ENCODE measurements at places on chromosomes 6 and 20.

DNA sequence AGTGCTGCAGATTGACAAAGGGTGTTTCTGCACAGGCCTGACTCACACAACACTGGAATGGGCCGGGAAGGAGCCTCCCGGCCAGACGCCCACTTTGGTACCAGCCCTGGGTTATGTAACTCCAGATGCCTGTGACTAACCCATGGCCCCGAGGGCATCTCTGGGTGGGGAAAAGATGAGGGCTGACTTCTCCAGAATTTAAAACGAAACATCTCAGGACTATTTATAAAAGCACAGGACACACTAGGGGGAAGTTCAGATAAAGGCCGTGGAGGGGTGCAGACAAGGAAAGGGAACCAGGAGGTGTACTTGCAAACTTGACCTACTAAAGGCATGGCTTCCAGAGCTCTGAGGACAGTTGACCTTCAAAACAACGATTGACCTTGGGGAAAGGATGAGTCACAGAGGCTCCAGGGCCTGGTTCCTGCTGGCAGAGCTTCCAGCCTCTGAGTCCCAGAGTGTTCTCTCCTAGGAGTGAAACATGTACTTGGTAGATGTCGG, 196.9 kb downstream of the NFATC2 start:
- DNase-seq = no peak

DNA sequence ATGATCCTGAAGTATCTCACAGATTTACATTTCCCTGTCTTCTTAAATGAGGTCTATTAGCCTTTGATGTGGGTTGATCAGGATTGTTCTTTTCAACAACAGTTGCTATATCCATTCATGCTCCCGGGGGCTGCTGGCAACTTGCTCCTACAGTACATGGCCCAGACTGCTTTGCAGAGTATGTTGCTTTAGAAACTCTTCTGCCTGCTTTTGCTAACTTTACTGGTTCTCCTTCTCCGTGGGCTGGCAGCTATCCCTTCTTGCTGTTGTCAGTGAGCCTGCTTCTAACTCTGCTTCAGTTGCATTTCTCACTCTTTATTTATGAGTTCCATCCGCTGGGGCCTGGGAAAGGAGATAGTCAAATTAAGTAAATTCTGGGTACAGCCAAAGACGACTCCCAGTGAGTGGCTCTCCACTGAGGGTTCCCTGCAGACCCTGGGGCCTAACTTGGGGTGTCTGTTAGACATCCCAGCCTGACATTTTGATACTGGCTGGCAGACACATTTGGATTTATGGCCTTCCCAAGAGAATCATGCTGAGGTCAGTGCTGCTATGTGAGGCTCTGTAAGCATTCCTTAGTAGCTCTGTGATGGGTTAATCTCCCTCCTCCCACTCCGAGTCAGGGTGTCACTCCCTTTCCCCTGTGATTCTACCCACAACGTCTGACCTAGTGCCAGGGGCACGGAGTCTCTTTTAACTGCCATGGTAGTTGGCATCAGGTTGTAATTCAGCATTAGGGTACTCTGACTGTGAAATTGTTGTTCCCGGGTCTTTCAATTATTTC, 73.6 kb downstream of the SLX4IP start:
- no peak for DNase-seq

DNA sequence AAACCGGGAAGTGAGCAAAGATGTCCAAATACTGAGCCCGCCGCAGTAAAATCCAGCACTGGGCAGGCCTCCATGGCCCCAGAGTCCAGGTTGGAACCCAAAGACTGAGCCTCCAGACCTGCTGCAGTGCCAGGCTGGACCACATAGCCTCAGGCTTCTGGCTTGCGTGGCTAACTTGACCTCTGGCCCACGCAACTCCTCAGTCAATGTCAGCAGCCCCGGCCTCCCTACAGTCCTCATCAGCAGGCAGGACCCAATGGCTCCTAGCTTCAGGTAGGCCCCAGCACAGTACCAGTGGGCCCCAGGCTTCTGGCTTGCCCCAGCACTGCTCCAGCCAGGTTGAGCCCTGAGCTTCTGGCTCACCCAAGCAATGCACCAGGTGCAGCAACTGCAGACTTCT, 245.1 kb upstream of the AFDN start:
- no peak for DNase-seq

DNA sequence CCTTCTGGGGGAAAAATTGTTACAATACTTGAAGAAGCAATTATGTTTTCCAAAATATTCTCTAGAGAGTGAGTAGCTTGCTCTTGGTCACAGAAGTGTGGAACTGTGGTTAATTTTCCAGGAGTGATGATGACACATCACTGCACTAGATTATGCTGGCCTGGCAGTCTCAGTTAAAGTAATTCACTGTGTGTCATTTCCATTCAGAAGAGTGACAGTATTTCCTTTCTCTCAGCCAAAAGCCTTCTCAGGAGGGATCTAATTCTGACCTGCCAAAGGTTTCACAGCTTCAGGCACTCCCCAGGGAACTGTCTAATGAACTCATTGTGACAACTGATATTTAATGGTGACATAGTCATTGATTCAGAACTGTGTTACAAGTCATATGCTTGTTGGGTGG, 517.5 kb downstream of the TBC1D32 start:
- no peak for DNase-seq

GRCh38 chr6:161487694-161488093, 213.8 kb upstream of the AGPAT4 start:
- DNase-seq = no peak

DNA sequence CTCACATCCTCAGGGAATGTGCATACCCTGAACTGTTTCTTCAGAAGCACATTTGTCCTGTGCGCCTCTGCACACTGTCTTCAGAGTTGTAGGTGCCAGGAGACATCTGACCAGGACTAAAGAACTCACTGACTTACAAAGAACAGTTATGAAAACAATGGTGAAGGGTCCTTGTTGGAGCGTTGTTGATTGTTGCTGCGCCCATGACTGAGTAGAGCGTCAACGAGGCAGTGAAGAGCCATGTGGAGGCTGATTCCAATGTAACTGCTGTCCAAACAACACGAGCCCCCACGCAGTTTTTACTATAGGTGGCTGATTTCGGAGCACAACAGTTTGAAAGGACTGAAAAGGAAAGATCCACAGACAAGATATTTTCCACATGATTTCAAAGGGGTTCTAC, 380.3 kb downstream of the CDH26 start:
- DNase-seq = no peak

DNA sequence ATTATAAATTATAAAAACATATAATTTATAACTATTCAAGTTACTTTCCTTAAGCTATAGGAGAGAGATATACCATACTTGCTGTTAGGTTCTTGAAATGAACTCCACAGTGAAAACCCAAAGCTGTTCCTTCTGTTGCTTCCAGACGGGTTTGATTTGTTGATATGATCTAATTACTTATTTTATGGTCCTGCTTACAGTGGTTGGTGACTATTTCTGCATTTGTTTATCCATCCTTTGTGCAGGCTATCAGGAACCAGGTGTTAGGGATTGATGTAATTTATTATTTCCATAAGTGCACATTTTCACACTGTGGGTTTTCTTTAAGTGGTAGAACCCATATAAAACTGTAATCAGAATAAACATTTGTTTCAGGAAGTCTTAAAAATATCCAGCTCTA, 167.1 kb downstream of the KIF6 start:
- no peak for DNase-seq

GRCh38 chr20:49284818-49285217, 7.0 kb upstream of the ZNFX1 start:
- DNase-seq = no peak

GRCh38 chr6:2714111-2714895, 36.4 kb downstream of the MYLK4 start:
- DNase-seq = no peak

- DNase-seq = peak; percentile 33
Observed at GRCh38 chr6:158852312-158853071, 33.3 kb upstream of the EZR start.

GRCh38 chr6:11397622-11398450, 139.7 kb upstream of the TMEM170B start:
- DNase-seq = no peak

DNA sequence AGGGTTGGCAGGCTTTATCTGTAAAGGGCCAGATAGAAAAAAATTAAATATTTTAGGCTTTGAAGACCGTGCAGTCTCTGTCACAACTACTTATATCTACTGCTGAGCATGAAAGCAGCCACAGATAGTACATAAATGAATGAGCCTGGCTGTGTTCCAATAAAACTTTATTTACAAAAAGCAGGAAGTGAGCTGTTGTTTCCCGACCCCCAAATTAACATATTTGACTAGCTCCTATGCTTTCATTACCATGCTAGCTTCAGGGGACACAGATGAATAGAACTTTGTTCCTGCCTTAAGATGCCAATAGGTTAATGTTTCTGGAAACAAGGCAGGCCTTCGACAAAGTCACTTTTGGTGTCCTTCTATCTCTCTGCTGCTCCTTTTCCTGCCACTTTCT, 1058.0 kb upstream of the FLRT3 start:
- no peak for DNase-seq

DNA sequence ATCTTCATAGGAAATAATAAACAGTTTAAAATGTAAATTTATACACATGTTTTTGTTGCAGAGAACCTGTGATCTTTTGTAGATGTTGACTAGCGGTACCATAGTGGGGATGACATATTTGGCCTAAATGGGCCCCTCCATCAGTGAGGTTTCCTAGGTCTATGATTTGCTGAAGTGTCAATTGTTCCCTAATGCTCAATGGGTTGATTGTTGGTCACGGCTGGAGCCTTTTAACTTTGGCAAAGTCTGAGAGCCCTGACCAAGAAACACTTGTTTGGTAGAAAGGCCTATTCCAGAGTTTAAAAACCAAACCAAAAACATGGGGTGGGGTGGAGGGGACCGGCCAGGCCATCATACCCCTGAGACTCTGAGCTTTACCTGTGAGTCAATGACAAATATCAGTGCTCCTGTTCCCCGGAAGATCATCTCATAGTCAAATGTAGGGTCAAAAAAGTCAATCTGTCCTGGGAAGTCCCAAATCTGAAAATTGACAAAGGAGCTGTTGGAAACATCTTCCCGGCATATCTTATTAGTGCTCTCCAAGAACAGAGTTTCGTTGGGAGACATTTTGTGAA, 25.1 kb downstream of the RRAGD start:
- no peak for DNase-seq

DNA sequence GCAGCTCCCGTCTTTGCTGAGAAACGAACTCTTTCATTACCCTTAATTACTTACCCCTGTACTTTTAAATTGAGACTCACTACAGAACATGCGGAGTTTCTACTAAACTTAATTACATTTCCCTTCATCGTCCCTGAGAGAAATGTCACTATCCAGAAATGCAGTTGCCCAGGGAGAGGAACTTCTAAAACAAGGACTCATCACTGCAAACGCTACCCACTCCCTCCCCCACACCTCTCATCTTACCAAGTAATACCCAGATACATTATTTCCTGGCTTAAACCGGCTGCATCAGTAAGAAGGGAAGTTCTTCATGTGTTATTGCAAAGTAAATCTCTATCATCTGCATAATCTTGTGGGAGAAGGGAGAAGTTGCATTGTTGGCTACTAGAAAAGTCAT, 138.3 kb downstream of the IPCEF1 start:
- no peak for DNase-seq

- DNase-seq = no peak
Observed at GRCh38 chr20:50107086-50107660, 5.8 kb downstream of the UBE2V1 start.

DNA sequence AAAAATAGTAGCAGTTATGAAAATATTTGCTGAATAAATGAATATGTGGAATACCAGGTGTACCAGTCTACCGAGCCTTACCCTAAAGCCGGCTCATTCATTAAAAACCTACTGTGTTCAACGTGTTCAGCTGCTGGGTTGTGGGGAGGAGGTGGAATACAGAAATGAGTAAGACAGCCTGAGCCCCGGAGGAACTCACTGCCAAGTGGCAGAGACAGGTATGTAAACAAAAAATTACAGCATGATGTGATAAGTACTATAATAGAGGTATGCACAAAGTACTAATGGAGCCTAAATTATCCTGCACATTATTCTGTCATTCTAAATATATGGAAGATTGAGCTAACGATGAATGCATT, 6.8 kb upstream of the ADTRP start:
- no peak for DNase-seq
